Effector memory CD4-positive, alpha-beta T cell (primary cell): ENCODE measurements at places on chromosomes 6 and 20.

- no peak for DNase-seq
Observed at GRCh38 chr6:111668410-111668809, 62.7 kb upstream of the TRAF3IP2 start.

DNA sequence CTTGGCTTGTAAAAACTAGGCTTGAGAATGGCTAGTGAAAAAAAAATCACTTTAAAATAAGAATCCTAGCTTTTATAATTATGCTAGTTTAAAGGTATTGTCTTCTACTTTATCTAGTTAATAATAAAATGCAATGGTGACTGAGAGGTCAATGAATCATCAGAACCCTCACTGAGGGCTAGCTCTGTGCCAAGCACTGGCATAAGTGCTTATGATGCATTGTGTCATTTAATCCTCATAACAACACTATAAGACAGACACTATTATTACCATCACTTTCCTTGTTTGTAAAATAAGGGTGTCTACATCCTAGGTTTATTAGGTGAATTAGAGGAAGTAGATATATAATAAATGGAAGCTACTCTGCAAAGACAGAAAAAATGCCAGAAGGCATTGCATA is 144.3 kb downstream of the F13A1 start:
- no peak for DNase-seq

- no peak for DNase-seq
Observed at GRCh38 chr6:78768271-78768670, 99.1 kb upstream of the IRAK1BP1 start.

GRCh38 chr6:12069891-12070529 is 57.9 kb downstream of the HIVEP1 start:
- DNase-seq: no peak

DNA sequence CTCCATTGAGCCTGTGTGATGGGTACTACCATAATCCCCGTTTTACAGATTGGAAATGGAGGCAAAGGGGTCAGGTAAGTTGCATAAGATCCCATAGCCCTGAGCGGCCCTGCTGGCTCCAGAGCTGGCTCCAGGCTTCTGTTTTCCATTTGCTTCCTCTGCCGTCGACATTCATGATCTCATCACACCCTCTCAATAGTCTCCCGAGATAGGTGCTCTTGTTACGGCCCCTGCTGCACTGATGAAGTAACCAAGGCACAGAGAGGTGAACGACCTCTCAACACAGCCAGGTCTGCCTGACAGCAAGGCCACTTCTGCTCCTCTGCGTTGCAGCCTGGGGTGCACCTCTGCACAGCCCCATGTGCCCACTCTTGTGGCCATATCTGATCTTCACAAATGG is 16.9 kb downstream of the CDH22 start:
- DNase-seq: no peak

GRCh38 chr6:118993803-118994251 is 58.9 kb upstream of the MCM9 start:
- DNase-seq: no peak

DNA sequence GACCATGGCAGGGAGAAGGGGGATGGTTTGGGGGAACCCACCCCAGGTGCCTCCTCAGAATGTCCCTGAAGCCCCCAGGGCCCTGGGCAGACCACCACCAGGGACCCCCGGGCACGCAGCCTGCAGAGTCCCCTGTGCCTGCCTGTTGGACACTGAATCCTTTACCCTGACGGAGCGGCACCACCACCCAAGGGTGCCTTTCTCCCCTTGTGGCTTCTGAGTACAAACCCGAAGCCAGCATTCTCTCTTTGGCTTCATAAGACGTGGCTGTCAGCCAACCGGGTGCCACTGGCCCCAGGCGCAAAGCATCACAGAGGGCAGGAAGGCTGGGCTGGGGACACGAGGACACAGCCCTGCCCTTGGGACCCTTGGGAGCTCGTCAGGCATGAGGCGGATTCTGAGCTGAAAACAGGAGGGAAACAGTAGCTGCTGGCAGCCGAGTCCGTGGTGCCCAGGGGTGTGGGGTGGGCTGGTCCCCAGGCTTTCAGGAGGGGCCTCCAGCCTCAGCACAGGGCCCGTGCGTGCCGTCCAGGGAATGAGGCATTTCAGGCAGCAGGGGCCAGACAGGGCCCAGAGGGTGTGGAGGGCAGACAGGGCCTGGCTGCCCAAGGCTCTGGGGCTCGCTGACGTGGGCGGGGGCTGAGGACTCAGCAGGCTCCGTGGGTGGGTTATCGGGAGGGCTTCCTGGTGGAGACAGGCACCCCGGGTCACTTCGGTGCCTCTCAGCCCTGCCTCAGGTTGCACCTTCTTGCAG is 3.5 kb downstream of the COL9A3 start:
- DNase-seq: no peak

- no peak for DNase-seq
Observed at GRCh38 chr20:51335329-51335841, 207.1 kb downstream of the NFATC2 start.

GRCh38 chr6:47278545-47278944 is 31.2 kb downstream of the TNFRSF21 start:
- no peak for DNase-seq

- DNase-seq: no peak
Observed at GRCh38 chr6:151073146-151073545, 166.6 kb upstream of the AKAP12 start.

- no peak for DNase-seq
Observed at GRCh38 chr6:122790423-122791309, 1.6 kb downstream of the SMPDL3A start.

DNA sequence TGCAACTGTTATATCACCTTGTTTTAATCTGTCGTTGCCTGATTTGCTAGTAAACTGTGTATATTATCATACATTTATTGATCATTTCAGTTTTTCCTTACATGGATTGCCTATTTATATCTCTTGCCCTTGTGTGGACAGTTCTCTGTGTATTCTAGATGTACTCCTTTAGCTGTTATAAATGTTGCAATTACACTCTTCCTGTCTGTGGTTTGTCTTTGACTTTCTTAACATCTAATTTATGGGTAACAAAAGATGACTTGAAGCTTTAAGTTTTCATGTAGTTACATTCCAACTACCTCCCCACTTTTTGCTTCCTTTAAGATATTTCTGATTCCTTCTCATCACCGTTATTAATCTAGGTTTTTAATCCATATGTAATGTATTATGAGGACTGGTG is 22.6 kb downstream of the PLCB1 start:
- DNase-seq: no peak

- DNase-seq: no peak
Observed at GRCh38 chr6:26576407-26576843, 20.3 kb upstream of the ABT1 start.

GRCh38 chr6:15674690-15675386 is 12.0 kb upstream of the DTNBP1 start:
- no peak for DNase-seq

- DNase-seq: no peak
Observed at GRCh38 chr6:164926686-164927085, 382.7 kb downstream of the C6orf118 start.

GRCh38 chr6:107714104-107714503 is 110.0 kb downstream of the SCML4 start:
- no peak for DNase-seq

- DNase-seq: no peak
Observed at GRCh38 chr20:478949-479429, 16.7 kb upstream of the TBC1D20 start.

GRCh38 chr6:2688401-2689064 is 62.2 kb downstream of the MYLK4 start:
- DNase-seq: no peak

GRCh38 chr6:2101213-2101612 is 144.2 kb downstream of the GMDS start:
- no peak for DNase-seq
